ENCODE measurements at places on chromosomes 13 and 19.

GRCh38 chr13:72259528-72259927, 392.5 kb upstream of the DACH1 start:
- DNase-seq = no peak

DNA sequence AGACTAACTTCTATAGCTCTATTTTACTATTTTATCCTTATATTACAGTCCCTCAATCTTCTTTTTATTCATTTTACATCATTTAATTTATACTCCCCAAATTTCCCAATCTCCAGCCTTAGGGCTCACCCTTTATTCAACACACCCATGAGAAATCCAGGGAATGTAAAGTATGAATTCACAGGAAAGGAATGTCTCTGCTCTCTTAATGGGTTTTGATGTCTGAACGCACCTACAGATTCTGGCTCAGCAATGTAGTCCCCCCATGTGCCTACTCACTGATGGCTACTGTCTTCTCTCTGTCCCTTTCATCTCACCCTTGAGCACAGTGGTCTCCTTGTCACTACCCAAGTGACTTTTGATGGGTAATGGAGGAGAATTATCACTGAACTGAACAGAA, 32.8 kb downstream of the TNFSF13B start:
- DNase-seq = no peak

DNA sequence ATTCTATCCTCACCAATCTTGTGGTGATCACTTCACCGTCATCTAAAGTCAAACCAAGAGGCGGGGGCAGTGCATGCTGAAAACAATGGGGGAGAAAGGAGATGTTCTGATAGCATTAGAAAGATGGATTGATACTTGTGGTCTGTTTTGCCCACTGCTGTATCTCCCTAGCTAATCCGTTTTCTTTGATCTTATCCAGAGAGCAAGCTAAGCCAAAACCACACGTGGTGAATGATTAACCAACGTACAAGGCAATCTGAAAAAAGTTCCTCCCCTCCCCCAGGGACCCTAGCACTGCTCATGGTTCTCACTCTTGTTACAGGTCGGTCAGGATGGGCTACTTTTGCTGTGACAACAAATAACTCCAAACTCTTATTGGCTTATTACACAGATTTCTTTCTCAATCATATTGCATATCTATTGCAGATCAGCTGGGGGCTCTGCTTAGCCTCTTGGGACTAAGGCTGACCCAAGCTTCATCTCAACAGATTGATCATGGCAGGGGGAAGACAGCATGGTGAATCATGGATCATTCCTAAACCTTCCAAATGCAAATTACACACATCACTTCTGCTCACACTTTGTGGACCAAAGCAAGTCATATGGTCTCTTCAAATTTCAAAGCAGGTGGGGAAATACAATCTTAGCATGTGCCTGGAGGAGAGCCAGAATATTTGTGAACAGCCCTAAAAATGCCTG, 11.9 kb upstream of the C13orf42 start:
- no peak for DNase-seq

GRCh38 chr19:42086770-42087550, 11.0 kb downstream of the ZNF574 start:
- no peak for DNase-seq

GRCh38 chr19:47545061-47545948, 27.6 kb downstream of the ZNF541 start:
- no peak for DNase-seq

- no peak for DNase-seq
Measured at GRCh38 chr13:111664696-111665095, 344.3 kb downstream of the TEX29 start.

DNA sequence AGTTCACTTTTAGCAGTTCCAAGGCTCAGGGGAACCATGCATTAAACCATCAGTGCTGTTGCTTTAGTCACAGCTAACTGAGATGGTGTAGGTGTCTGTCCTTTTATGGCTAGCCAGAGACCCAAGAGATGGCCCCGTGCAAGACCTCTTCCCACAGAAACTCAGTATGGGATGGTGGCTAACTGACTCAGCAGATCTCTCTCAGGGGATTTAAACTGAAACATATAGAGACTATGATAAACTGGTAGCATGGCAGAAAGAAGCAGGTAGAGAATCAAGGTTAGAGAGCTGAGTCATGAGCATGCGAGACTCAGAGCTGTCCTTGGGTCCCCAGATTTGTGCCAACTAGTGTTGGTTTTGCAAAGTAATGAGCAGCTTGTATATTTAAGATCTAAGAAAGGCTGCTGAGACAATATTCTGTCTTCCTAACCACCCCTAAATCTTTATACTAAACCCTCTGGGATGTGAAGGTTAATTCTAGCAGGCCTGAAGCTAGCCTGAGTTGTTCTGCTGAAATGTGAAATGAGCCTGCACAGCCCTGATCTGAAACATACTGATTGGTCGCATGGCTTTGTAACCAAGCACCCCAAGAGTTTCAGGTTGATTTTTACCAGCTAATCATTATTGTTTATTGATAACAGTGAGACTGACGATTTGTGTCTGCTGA, 6.5 kb upstream of the SCEL start:
- DNase-seq = no peak

GRCh38 chr19:47241919-47242577, 11.0 kb upstream of the BBC3 start:
- no peak for DNase-seq

GRCh38 chr19:54660306-54660705, 2.5 kb upstream of the LILRB4 start:
- no peak for DNase-seq

- DNase-seq = no peak
Measured at GRCh38 chr19:6038634-6039405, 60.9 kb upstream of the RANBP3 start.

- DNase-seq = no peak
Measured at GRCh38 chr13:74316547-74316946, 182.3 kb upstream of the KLF12 start.

DNA sequence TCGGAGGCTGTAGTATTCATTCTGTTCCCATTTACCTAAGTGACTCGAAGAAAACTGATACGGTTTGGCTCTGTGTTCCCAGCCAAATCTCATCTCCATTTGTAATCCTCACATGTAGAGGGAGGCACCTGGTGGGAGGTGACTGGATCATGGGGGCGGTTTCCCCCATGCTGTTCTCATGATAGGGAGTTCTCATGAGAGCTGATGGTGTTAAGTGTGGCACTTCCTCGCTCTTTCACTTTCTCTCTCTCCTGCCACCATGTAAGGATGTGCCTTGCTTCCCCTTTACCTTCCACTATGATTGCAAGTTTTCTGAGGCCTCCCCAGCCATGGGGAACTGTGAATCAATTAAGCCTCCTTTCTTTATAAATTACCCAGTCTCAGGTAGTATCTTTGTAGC, 23.5 kb downstream of the SLAIN1 start:
- no peak for DNase-seq

DNA sequence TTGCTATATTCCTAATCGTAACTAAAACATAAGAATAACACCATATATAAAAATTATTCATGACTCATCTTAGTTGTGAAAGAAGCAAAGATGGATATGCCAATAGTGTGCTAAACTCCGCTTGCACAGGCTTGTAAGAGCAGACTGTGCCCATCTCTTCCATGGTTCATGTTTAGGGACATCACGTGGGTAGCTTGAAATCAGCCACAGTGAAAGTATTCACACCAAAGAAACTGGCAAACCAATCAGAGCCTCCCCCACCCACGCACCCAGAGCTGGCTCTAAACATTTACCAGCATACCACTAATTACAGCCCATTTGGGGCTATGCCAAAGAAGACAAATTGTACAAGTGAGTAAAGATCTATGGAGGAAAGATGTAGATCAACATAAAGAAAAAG, 147.5 kb downstream of the DIAPH3 start:
- DNase-seq = no peak

GRCh38 chr19:40689339-40690049, 957 bp downstream of the NUMBL start:
- DNase-seq = no peak

- DNase-seq = no peak
Measured at GRCh38 chr13:62387647-62388046, 972.0 kb upstream of the PCDH20 start.

GRCh38 chr19:43430142-43430710, 15.5 kb downstream of the TEX101 start:
- DNase-seq = no peak

- no peak for DNase-seq
Measured at GRCh38 chr19:33437393-33437820, 63.9 kb downstream of the CEBPG start.

DNA sequence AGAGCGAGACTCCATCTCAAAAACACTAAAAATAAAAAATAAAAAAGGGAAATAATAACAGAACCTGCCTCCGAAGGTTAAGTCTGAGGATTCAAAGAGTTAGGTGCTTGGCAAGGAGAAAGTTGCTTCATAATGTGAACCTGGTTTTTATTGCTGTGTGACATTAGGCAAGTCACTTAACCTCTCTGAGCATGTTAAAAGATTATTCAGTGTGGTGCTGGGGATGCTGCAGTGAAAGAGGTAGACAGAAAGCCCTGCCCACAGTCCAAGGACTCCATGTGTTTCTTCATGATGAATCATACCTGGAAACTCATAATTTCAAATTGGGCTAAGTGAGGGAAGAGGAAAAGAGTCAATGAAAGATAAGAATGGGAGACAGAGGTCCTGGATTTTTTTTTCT, 2.4 kb downstream of the IL27RA start:
- no peak for DNase-seq

DNA sequence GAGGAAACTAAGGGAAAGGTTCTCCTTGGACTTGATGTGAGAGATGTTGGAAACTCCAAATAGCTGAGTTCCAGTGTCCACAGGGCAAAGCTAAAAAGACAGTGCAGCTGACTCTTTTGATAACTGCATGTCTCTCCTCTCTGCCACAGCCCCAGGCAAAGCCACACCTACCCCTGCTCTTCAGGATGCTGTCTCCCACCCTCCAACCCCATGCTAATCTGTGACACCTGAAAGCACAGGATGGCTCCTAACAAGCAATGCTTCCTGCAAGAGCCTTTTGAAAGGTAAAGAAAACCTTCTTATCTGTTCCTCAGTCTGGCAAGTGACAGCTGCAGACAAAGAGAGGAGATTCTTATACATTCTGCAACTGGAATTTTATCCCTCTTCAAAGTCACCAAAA, 14.5 kb downstream of the SLC46A3 start:
- no peak for DNase-seq

GRCh38 chr19:51688671-51689571, 4.2 kb upstream of the SPACA6 start:
- no peak for DNase-seq

GRCh38 chr13:33052506-33053280, 36.5 kb downstream of the KL start:
- no peak for DNase-seq

GRCh38 chr13:84121456-84121855, 239.2 kb upstream of the SLITRK1 start:
- no peak for DNase-seq

DNA sequence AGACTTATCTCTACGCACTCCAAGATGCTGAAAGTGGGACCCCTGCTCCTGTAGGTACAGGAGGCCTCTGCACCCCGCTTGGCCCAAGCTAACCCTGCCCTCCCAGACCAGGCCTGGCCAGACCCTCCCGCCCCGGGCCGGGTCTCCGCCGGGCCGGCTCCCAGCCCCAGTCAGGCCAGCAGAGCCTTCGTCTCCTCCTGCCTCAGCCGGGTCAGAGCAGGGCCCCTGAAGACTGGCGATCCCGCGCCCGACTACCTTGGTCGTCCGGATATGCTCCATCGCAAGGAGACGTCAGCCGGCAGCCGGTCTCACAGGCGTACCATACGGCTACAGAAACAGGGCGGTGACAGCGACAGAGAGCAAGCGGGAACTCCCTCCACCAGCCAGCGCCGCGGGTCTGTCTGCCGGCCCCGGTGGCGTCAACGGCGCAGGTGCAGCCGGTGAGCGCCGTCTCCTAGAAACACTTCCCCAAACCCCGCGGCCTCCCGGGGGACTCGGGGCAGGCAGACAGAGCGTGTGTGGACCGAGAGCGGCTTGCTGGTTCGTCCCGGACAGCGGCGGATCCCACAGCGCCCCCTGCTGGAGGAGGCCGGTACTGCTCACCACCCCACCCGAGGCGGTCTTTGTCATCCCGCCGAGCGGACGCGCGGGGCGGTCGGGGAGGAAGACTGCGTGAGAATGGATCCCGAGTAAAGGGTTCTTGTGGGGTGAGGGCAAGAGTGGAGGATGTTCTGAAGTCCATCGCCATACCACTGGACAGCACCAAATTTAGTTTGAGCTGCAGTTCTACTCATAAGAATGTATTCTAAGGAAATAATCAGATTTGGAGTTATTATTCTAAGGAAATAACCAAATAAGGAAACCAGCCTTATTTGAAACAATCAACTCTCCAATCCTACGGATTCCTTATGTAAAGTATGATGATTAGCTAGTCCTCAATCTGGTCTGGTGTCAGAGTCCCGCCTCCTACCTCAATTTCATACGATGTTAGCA, at the start of gene MTMR6:
TSS of gene MTMR6 (minus strand) at position 520 of the 993 bp plus-strand sequence. CDS start at position 279, 241 bp downstream.
- peak; percentile 98 for DNase-seq

- no peak for DNase-seq
Measured at GRCh38 chr13:51885651-51886050, 23.9 kb downstream of the CCDC70 start.

- no peak for DNase-seq
Measured at GRCh38 chr13:43085545-43085944, 62.2 kb downstream of the DNAJC15 start.

GRCh38 chr13:30193279-30194234, 113.8 kb downstream of the KATNAL1 start:
- DNase-seq = no peak

GRCh38 chr19:45215391-45216191, 29.6 kb downstream of the EXOC3L2 start:
- no peak for DNase-seq

DNA sequence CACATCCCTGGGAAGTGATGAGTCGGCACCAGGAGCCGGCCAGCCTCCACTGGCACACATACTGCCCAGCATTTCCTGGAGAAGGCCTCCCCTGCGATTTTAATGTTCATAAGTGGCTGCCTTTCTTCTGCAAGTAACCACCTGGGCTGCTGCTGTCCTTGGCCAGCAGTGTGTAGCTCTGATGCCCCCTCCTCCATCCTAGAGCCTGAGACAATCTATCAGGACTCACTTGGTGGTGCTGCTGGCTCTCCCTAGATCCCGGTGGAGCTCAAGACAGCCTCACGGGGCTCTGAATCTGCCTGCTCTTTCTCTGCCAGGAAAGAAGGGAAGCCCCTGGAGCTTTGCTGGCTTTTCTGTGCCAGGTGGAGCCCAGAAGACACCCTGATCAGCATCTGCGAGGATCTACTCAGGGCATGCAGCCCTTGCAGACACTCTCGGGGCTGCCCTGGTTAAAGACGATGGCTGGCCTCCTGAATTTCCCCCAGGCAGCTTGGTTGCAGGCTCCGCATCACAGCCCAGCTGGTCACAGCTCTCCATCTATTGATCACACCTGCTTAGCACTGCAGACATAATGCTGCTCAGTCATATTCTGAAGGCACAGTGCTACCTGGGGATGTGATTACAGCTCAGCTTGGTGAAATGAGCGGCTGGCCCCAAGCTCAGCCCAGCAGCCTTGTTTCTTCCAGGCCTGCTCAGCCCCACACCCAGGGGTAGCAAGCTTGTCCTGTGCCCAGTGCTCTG, 122.3 kb downstream of the ZDHHC20 start:
- no peak for DNase-seq

- no peak for DNase-seq
Measured at GRCh38 chr13:46586751-46587514, 34.0 kb downstream of the LRCH1 start.

Data from stimulated activated CD4-positive, alpha-beta T cell treated with anti-CD3 and anti-CD28 coated beads, Interleukin-1b, Interleukin-23, amount 100 ng/mL, for 1 hour (primary cell).